ENCODE measurements at places on chromosomes 12 and 14.

DNA sequence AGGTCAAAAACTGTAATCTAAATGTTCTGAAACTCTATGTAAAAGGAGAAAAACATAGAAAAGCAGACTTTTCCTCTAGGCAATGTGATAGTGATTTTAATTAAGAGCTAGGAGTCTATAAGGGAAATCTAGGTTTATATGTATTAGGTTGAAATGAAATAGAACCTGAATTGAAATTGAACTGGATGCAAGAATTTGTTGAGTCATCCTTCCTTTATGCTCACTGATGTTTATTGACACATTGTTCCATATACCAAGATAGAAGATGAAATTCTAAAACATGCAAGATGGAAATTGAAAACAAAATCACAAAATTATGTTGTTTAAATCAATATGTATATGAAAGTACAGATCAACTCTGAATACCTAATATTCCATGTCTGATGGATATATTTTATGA is 170.4 kb upstream of the FLRT2 start:
- DNase-seq = no peak

GRCh38 chr14:92093320-92093719 is 13.1 kb downstream of the ATXN3 start:
- DNase-seq = no peak

DNA sequence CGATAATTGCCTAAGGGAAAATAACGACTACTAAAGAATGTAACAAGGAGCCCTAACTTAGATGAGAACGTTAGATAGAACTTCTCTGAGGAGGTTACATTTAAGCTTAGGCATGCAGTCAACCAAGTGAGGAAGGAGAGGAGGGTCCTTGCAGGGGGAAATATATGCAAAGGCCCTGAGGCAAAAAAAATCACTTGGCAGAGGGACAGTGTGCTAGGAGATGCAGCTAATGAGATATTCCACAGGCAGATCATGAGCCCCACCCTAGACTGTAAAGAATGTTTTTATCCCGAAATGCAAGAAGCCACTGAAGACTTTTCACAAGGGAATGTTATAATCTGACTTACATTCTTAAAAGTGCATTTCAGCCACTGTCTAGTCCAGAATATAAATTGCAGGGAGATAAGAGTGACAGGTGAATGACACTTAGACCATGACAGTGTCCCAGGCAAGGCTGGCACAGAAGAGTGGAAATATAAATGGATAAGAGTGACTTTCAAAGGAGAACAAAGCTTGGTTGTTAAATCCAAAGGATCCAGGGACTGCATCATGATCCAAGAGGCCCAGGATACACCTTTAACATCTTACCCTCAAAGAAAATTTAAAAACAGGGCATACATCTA is 61.0 kb downstream of the PPM1H start:
- DNase-seq = no peak

GRCh38 chr14:104504172-104504735 is 75.3 kb upstream of the C14orf180 start:
- peak; percentile 9 for DNase-seq

GRCh38 chr12:76270657-76271358 is 77.4 kb downstream of the BBS10 start:
- no peak for DNase-seq

GRCh38 chr14:95125221-95125620 is 32.1 kb downstream of the DICER1 start:
- no peak for DNase-seq
